K562 (cell line): ENCODE measurements at places on chromosomes 2 and 18.

- no peak for DNase-seq
These were observed 50.6 kb downstream of the MSH6 start for GRCh38 chr2:47833516-47833968.

DNA sequence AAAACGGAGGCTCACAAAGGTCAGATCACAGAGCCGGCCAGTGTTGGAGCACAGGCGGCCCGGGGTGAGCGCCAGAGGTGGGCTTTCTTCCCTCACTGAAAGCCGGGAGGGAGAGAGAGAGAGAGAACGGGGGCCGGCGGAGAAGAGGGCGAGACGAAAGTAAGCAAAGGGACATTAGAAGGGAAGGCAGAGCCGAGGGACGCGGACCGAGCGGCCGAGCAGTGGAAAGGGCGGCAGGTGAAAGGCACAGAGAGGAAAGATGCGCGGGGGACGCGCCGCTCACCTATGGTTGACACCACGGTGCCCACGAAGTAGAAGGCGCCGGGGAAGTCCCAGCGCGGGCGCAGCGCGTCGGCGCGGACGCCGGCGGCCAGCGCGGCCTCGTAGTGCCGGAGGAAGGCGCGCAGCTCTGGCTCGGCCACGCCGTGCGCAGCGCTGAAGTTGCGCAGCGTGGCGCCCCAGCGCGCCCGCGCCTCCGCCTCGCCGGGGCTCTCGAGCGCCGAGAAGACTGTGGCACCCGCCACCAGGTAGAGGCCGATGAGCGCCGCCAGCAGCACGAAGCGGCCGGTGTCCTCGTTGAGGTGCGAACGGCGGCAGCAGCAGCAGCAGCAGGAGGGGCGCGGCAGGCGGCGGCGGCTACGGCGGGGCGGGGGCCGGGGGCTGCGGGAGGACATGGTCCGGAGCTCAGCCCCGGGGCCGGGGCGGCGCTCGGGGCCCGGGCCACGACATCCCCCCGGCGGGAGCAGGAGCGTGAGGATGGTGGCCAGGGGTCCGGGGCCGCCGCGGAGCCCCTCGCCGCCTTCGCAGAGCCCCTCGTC, 166.9 kb downstream of the MSH2 start:
- no peak for DNase-seq

DNA sequence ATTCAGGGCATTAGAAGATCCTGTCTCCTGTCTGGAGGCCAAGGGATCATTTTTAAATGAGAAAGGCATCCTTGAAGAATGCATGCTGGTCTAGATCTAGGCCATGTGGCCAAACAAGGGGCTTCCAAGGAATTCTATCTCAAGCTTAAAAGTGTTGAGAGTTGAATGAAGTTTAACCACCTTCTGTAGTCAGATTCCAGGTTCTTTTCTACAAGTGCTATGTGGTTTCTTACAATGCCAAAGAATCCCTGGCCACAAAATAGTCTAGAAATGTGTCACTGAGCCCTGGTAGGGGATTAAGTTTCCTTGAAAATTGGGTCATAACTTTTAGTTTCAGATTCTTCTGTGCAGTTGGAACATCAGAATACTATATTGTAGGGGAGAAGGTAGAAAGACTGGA, 640.7 kb upstream of the ACVR2A start:
- no peak for DNase-seq

DNA sequence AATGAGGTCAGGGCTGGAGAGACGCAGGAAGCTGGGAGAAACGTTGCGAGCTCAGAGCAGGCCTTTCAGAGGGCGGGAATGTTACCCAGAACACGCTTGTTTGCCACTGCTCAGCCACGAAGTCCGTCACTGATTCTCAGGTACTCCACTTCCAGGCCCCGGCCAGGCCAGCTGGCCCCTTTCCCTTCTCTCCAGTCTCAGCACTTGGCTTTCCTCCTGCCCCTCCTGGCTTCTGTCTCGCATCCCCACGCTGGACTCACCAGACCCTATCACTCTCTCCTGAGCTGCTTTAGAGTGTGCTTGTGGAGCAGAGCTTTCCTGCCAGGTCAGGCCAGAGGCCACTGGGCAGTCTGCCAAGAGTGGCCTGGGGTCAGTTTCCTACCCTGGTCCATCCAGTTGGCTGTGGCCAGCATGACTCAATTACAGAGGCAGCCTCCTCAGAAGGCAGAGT, 151.4 kb downstream of the TWIST2 start:
- no peak for DNase-seq

DNA sequence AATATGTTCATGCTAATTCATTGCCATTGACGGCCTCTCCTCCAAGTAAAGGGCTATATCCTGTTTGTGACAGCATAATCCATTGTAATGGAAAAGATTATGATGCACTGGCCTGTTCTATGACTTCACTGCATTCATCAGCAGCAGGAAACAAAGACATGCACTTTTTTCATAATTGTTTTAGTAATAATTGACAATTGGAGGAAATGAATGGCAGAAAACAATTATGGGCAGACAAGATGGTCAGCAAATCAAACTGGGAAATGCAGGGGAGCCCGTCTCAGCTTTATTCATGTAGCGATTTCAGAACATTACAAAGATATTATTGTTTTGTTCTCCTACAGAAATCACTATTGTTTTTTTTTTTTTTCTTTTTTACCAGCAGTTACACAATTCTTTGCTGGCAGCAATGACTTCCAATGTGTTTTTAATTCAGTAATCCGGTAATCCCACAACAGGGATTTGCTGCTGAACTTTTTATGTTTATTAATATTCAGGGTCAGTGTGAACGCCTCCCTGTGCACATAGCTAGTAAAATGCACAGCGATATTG, 33.8 kb upstream of the RASGRP3 start:
- no peak for DNase-seq

GRCh38 chr2:100235098-100235497, 87.2 kb downstream of the LONRF2 start:
- DNase-seq: no peak

GRCh38 chr18:57559314-57559713, 27.2 kb downstream of the FECH start:
- DNase-seq: no peak

GRCh38 chr2:232994446-232994845, 18.6 kb downstream of the NGEF start:
- no peak for DNase-seq

DNA sequence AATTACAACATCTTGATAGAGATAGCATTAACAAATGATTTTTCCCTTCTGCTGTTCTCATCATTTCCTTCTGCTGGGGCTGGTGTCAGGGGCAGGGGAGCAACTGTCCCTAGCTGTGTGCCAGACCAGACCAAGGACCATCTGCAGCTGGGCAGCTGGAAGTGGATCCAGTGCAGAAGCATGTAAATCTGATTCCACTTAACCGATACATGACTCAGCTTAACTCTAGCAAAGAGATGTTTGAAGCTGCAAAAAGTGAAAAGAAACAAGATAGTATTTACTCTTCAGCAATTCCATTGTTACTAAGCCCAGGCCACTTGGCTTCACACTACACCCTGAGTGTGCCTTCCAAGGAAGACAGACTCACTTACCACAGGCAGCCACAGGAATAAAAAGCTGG, 151.1 kb downstream of the GALNT1 start:
- DNase-seq: no peak

- no peak for DNase-seq
These were observed 1372.8 kb upstream of the CDH2 start for GRCh38 chr18:29549759-29550158.

GRCh38 chr2:239466061-239466754, 65.4 kb upstream of the HDAC4 start:
- DNase-seq: no peak

DNA sequence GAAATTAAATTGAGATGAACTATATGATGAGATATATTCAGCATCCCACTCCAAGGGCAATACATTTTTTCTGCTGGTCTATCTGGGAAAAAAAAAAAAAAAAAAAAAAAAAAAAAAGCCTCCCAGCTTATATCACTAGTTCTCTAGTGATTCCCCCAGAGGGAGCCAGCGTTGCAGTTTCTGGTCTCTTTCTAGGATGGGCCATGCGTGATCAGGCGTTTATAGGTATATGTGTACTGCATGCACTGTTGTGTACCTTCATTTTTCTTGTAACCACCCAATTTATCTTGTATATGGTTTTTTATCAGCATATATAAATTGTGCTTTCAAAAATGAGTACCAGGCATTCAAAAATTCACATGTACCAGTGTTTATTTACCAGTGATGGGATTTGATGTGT, 35.1 kb downstream of the DCDC2C start:
- DNase-seq: no peak

GRCh38 chr2:127811397-127812321, 688 bp upstream of the WDR33 start:
- no peak for DNase-seq
